Sciatic nerve (tissue), 2 donors: ENCODE measurements at places on chromosomes 6 and 20.
A peak's percentile ranks its signal among the peaks of the same experiment; 100 is the strongest.

GRCh38 chr20:61600016-61600415 lies 348.0 kb downstream of the CDH4 start:
- DNase-seq, result no peak

DNA sequence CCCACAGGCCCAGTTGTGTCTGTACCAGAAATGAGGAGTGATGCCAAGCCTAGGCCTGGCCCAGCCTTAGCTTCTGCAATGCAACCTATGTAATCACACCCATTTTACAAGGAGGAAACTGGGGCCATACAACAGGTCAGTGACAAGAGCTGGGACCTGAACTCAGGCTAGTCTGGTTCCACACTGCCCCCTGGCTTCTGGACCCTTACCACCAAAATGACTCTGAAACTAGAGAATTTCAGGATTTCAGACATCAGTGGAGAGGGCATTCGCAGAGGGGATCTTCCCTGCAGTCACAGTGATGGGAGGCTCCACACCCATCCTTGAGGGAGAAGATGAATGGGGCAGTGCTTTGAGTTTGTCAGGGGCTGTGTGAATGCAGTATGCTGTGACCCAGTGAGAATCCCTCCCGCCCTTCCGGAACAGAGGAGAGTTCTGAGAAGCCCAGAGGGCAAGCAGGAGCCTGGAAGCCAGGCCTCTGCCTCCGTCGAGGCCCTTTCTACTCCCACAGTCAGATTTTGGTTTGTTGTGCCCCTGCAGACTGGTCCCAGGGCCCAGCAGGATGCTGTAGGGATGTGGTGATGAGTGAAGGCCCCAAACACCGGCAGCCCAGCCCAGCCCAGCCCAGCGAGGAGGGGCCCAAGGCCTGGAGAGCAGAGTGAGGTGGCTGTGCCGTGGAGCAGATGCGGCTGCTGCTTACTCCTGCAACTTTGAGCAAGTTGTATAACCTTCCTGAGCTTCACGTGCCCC lies 48.1 kb upstream of the MYL9 start:
- DNase-seq, result no peak

- no peak for DNase-seq
Measured at GRCh38 chr20:33099843-33100538, 20.5 kb downstream of the BPIFB4 start.

DNA sequence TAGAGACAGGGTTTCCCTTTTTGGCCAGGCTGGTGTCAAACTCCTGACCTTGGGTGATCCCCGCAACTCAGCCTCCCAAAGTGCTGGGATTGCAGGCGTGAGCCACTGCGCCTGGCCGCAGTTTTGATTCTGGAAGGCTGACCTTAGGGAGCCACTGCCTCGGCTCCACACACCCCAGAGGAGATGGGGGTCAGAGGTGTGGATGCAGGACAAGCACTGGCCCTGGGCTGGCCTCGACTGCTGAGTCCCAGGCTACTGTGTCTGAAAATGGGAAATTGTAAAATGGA lies 1.5 kb downstream of the ZBP1 start:
- DNase-seq, result no peak

GRCh38 chr20:40986774-40987173 lies 41.8 kb upstream of the TOP1 start:
- no peak for DNase-seq

GRCh38 chr20:62642051-62642665 lies at the start of gene SLCO4A1:
SLCO4A1 (plus strand) TSS chr20:62642503; CDS start chr20:62656455, 13,952 bp downstream.
- DNase-seq, result peak; percentile 79

- DNase-seq, result no peak
Measured at GRCh38 chr20:43988867-43989266, 74.2 kb downstream of the TOX2 start.

DNA sequence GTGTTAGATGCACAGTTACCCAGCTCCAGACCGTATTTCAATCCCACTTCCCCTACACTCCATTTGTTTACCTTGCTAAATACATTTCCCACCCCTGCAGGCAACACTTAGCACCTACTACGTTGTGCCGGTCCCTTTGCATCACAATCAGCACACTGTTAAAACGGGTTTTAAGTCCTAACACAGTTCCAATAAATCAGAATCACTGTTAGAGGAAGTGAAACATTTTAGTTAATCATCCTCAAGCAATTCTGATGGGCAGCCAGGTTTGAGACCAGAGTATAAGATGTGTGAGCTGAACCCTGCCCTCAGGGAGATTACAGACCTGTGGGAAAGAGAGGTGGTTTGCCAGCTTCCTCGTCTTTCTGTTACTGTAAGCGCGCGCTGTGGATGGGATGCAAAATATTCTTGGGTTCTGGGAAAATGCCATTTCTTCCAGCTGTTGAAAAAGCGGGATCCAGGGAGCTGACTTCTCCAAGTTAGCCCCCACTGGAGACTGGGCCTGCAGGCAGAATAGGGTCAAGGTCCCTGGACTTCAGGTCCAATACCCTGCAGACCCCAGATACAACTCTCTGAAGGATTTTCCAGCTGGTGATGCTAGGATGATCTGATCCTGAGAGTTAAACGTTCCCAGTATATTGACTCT lies 3.1 kb downstream of the ZCCHC3 start:
- DNase-seq, result no peak

DNA sequence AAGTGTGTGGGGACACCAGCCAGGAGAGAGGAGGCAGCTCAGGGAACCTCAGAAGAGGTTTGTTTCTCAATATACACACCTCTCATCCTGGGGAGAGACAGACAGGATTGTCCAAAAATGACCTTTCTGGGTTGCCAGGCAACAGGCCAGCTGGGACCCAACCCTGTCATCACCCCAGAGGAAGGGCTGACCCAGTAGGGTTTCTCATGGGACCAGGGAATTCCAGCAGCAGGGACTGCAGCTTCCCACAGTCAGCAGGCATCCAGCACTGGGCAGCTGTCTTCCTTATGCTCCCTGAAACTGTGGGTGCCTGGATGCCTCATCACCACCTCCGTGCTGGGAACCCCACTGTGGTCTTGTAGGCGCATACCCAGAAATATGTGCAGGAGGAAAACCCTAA lies 1.3 kb downstream of the C20orf202 start:
- no peak for DNase-seq

GRCh38 chr6:108904741-108905140 lies 56.5 kb downstream of the ARMC2 start:
- DNase-seq, result no peak

GRCh38 chr6:166253281-166253681 lies 54.9 kb downstream of the PRR18 start:
- DNase-seq, result no peak

GRCh38 chr20:64010711-64011237 lies 25.2 kb upstream of the C20orf204 start:
- DNase-seq, result no peak

DNA sequence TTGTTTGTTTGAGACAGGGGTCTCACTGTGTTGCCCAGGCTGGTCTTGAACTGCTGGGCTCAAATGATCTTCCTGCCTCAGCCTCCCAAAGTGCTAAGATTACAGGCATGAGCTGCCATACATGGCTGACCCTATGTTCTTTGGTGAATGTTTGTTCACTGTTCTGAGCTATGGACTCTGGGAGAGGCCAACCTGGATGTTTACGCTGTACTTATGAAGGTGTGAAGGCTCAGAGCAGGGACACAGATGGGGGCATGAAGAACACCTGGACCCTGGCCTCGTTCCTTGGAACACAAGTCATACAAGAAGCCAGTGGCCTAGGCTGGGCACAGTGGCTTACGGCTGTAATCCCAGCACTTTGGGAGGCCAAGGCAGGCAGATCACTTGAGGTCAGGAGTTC lies 21.1 kb upstream of the CD24 start:
- DNase-seq, result no peak

DNA sequence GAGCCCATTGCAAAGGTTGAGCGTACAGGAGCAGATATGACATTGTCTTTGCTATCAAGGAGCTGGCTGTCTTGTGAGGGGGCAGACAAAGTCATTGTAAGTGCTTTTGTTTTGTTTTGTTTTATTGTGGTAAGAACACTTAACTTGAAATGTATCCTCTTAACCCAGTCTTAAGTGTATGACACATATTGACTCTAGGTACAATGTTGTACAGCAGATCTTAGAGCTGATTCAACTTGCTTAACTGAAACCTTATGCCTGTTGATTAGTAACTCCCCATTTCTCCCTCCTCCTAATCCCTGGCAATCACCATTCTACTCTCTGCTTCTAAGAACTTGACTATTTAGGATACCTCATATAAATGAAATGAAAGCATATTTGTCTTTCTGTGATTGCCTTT lies 429.0 kb downstream of the BMP2 start:
- no peak for DNase-seq

GRCh38 chr6:14434916-14435690 lies 317.5 kb downstream of the CD83 start:
- DNase-seq, result no peak

DNA sequence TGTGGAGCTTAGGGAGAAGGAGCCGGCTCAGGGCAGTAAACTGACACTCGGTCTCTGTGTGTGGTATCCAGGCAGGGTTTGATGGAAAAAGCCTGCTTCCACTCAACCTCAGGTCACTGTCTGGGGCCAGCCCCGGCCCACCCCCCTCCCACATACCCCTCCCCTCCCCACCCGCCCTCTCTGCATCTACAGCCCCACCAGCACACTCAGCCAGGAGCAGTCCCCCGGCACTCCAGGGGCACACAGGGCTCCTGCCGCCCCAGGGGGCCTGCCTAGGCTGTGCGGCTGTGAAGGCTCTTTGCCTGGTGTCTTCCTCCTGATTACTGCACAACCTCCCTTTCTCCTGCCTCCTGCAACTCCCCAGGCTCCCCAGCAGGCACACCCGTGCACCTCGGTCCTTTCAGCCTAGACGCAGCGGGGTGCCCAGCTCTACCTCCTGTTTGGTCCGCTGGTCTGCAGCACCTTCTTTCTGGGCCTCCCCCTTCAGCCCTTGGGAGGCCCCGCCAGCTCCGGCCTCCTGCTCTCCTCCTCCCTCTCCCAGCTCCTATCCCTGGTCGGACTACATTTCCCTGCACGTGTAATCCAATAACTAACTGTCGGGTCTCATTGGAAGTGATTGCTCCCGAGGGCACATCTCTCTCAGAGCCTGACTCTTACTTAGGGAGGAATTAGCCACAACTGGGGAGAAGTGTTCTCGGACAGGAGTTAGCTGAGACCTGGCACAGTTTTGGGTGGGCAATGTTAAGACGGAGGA lies 1.3 kb upstream of the FOXF2 start:
- no peak for DNase-seq

GRCh38 chr6:150004101-150004782 lies 21.1 kb downstream of the RAET1L start:
- DNase-seq, result peak; percentile 51

GRCh38 chr6:144090384-144090783 lies 5.0 kb downstream of the SF3B5 start:
- no peak for DNase-seq

DNA sequence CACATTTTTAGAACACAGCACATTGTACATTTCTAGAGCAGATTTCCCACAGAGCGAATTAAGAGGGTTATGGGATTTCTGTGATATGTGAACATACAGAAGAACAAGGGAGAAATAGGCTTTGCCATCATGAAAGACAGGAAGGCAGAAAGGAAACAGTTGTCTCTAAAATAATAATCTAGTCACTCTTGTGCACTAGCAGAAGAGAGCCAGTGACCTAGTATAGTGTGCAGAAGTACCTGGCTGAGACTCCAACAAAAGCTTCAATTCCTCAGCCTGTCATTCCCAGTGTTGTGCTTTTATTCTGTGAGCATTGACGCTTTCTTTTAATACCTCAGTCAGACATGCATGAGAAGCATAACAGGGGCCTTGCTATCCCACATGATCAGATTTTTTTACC lies 17.8 kb upstream of the DCBLD1 start:
- DNase-seq, result no peak

DNA sequence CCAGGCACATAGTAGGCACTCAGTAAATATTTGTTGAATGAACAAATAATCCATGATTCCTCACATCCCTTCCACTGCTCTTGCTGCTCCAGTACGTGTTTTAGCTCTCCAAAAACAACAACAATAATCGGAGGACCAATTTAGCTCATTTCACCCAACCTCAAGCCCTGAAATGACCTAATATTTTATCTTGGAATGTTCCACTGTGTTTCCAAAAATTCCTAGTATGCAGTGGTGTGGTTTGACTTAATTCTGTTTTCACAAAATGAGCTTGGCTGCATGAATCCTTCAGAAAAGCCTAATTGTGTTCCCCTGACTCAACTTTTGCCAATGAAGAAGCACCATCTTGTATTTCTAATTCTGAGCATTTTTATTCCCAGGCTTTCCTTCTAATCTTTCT lies 168.0 kb upstream of the PHACTR1 start:
- DNase-seq, result no peak

DNA sequence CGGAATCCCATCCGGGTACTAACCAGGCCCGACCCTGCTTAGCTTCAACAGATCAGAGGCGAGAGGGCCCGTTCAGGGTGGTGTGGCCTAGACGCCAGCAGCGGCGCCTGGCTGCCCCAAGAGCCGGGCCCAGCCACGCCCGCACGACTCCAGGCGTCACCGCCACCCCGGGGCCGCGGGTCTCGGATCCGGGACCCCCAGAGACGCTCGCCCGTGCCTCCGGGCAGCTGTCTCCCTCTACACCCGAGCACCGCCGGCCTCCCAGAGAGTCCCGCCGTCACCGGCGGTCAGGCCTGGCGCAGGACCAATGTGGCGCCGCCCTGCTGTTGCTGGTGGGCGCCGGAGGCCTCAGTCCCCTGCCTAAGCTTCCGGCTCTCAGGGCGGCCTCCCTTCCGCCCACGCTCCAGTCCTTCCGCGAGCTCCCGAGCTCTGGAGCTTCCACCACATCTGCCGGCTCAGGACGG lies 441.2 kb upstream of the DEFB115 start:
- DNase-seq, result no peak

- no peak for DNase-seq
Measured at GRCh38 chr6:122614303-122614702, 4.1 kb downstream of the PKIB start.

DNA sequence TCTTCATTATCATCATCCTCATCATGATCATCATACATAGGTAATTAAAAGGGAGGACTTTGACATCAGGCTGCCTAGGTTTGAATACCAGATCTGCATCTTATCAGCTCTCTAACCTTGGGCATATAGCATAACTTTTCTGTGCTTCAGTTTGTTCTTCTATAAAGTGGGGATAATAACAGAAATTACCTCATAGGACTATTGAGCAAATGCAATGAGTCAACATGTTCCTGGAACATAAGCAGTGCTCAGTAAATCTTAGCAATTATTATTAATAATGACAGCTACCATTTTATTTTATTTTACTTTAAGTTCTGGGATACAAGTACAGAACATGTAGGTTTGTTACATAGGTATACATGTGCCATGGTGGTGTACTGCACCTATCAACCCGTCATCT lies 7.2 kb downstream of the C20orf202 start:
- no peak for DNase-seq

DNA sequence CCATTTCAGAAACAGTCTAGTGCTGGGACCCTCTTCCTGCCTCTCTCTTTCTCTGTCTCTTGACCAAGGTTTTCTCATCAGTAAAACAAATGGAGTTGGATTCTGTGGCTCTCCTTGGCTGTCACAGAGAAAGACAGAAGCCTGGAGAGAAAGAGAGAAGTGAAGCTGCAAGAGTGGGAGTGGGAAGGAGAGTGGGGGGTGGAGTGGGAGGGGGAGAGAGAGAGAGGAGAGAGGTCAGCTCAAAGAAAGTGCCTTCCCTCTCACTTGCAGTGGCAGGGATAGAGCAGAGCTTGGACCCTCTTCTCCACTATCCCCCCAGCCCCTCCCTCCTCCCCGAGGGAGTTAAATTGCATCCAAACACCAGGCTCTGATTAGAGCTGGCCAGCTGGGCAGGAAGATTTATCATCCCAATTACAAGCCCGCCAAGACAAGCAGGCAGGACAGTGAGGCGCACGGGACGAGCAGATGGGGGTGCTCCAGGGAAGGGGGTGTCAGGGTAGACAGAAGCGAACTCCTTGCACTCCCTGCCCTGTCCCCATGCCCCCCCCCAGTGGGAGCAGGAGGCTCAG lies 74.3 kb downstream of the CD40 start:
- no peak for DNase-seq

- DNase-seq, result peak; percentile 69
Measured at GRCh38 chr6:151494235-151494935, 568 bp downstream of the CCDC170 start.
